ENCODE measurements at places on chromosomes 13 and 19.
A peak's percentile ranks its signal among the peaks of the same experiment; 100 is the strongest.

DNA sequence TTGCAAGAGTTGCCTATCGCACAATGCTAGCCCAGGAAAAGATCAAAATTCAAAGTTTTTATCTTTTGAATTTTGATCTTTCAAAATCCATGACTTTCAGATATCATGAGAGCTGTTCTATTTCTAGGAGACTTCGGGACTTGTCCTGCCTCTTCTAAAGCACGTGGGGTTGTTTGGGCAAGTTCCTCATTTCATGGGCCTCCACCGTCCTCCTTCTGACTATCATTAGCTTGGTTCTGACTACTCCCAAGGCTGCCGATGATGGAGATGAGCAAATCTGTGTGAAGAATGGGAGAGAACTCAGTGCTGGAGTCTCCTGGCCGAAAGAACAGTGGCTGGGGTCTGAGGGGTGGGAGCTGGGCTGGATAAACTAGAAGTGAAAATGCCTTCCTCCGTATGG, 86.5 kb downstream of the COL4A1 start:
- DNase-seq: no peak

- no peak for DNase-seq
Observed at GRCh38 chr13:100175078-100175802, 86.3 kb downstream of the PCCA start.

GRCh38 chr13:112643759-112644459, 45.9 kb upstream of the ATP11A start:
- no peak for DNase-seq

DNA sequence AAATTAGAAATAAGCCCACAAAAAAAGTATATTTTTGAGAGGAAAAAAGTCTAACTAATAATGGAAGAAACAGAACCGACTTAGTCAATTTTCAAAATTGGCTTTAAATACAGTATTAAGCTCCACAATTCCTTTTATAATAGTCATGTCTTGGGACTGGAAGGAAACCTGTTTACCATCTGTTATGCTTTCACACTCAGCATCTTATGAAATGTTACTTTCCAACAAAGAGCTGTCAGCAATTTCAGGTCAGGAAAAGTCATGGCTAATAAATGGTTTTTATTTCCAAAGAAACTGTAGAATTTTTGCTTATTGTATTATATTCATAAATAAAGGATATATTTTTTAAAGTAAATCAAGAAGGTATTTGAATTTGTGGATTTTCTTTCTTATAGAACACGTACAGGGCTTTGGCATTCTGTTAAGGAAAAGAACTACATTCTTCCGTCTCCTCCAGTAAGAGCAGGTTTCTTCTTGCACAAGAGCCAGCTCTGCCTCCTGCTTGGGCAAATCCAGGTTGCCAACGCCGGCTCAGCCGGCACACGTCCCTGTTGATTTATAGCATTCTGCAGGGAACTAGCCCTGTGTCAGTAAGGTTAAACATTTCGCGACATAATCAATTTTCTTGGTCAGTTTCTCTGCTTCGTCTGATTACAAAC, 52.9 kb upstream of the GPR12 start:
- no peak for DNase-seq

DNA sequence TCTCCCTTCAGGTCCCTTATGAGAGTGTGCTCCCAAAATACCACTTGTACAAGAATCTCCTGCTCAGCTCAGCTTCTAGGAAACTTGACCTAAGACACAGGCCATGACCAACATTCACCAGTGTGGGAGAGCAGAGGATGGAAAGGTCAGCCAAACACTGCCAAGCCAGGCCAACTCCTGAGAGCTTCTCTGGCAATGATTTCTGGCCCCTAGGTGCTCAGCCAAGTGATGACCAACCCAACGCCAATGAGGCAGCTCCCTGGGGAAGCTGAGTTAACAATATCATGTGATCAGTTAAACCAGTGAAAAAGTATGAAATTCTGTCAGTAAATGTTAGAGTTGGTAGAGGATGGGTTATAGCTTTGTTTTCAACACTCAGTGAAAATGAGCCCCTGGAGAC, 49.1 kb upstream of the FLT1 start:
- no peak for DNase-seq

DNA sequence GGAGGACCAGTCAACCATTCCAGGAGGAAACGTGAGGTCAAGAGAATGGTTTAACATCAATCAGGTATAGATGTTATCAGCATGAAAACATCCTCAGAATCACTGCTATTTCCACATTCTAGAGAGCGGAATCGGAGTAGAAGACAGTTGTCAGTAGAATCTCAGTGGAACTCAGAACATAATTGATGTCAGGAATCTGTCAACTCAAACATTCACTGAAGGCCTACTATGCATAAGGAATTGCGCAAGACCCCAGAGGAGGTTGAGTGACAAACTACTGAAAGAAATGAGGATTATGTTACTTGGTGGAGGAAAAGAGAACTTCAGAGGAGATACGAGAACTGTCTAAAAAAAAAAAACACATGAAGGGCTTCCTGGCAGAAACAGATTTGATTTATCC, 97.8 kb downstream of the LHFPL6 start:
- no peak for DNase-seq

- DNase-seq: no peak
Observed at GRCh38 chr19:55673889-55674288, 1.1 kb upstream of the EPN1 start.

DNA sequence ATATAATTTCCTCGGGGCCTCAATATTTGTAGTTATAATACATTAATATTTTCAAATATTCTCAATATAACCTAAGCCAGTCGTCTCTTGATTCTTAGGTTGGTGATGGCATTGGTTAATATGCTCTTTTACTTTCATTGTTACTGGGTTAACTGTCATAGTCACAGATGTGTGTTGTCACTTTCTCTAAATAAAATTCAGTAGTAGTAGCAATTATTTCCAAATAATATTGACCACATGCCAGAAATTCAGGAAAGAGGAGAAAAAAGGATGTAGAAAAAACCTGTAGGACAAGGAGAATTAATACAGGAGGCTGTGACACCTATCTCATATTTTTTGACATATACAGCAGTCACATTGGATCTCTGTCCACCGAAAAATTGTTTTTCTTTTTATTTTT, 322.7 kb upstream of the SLITRK6 start:
- no peak for DNase-seq

GRCh38 chr19:10961073-10961860, 437 bp downstream of the SMARCA4 start:
- DNase-seq: peak; percentile 90

DNA sequence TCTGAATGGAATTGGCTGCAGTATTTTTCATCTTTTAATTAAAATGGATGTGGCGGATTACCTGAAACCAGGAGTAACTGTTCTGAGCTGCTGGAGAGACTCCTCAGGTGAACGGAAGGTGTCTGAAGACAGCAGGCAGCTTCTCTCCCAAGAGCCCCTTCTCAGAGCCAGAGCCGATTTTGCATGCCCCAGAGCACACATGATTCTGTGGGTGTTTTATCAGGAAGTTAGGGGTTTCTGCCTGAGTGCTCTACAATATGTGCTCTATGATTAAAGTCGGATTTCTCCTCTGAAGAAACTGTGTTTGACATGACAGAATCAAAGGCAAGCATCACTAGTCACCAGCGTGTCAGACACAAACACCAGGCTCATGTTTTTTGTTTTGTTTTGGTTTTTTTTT, 60.7 kb upstream of the MCF2L start:
- DNase-seq: no peak

DNA sequence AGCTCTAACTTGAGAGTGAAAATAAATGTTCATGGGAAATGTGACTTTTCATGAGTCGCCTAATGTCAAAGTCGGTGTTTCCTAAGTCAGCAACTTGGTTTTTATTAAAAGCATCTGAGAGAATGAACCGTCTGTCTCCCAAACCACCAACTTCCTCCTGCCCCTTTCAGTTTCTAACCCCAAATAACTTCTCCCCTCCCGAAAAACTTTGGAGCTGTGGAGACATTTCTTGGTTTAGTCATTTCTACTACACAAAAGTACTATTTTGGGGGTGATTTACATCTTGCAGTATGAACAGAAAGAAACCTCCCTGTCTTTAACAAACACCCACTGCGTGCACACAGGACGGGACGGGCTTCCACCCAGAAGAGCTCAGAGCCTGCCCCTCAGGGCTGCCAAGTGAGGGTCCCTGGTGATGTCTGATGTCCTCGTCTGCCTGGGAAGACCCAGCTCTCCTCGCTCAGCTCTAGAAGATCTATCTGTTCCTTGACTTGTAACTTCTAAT, 65.0 kb downstream of the RASA3 start:
- no peak for DNase-seq

- DNase-seq: peak; percentile 87
Observed at GRCh38 chr19:46616631-46617322, 8.1 kb downstream of the PTGIR start.

DNA sequence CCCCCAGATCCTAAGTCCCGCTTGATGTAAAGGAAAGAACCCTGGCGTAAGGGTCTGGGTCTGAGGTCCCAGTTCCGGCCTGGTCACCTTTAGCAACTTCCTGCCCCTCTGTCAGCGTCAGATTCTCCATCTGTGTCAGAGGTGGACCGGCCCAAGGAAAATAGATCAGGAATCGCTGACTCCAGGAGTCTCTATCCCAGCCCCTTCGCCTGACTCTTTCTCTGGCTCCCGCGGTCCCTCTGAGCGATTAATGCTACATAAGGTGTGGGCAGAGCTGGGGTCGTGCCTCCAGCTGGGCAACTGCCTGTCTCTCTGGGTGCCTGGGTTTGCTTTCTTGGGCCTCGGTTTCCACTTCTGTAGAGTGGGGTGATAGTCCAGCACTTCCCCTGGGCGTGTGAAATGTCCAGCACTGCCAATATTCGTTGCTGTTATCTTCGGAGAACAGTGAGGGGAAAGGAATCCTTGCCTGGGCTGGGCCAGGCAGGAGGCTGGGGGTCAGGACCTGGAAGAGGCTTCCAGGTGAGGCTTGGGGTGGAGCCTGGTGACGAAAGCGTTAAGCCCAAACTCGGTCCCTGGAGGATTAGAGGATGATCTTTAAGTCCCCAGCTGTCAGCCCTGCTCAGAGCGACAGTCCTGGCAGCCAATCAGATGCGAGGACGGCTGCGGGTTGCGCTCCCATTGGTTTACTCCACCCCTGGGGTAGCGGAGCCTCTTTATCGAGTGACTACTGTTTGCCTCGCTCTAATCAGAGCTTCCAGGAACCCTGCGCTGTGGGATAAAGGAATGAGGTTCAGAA, 767 bp downstream of the ABCA7 start:
- peak; percentile 97 for DNase-seq

DNA sequence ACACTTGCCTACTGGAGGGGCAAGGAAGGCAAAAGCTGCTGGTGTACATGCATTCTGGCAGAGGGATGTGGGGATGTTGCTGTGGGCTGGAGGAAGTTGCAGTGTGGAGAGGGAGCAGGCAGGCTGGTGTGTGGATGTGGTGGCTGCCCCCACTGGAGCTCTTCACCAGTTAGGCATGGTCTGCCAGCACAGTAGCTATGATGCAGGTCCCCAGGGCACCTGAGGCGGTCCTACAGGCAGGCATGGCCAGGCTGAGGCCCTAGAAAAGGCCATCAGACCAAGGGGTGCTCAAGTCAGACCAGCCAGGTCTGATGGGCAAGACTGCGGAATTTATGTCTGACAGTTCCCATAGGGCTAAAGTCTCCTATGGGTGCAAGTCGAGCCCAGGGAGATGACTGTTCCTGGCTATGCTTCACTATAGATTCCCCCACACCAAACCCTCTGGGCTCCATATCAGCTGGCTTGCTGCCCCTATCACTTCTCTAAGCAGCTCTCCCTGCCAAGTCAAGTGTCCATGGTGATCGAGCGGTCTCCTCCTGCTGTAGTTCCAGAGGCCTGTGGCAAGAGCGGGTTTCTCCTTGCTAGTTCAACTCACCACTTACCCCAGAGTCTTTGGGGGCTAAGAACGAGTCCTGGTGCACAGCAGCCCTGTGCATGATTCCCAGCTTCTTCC, 473.1 kb downstream of the TDRD3 start:
- no peak for DNase-seq

DNA sequence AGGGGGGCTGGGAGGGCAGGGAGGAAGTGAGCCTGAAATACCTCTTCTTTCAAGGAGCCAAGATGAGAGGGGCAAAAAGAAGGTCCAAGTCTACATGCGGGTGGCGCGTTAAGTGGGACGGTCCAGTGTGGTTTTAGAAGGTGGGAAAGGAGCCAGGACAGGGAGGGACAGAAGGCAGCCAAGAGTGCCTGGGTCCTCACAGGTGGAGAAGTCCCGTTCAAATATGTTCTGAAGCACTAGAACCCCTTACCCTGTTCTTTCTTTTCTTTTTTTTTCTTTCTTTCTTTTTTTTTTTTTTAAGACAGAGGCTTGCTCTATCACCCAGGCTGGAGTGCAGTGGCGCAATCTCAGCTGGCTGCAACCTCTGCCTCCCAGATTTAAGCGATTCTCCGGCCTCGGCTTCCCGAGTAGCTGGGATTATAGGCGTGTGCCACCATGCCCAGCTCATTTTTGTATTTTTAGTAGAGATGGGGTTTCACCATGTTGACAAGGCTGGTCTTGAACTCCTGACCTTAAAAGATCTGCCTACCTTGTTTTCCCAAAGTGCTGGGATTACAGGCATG, 7.4 kb downstream of the CAMSAP3 start:
- DNase-seq: no peak

DNA sequence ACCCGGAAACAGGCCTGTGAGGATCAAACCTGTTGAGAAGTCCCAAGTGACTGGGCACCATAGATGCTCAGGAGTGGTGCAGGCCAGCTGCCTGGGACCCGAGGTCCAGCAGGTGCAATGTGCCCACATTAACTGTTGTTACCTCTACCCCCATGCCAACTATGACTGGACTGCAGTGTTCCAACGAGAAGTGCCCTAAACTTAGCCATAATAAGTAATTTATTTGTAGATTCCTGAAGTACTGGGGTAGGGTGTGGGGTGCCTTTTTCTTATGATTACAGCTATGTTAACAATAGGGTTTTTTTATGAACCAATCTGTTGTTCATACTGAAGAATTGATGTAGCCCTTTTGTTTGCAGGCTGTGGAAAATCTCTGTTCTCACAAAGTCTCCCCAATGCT, 9.2 kb downstream of the CUL4A start:
- no peak for DNase-seq

GRCh38 chr13:47463726-47464125, 537.3 kb downstream of the SUCLA2 start:
- DNase-seq: no peak

DNA sequence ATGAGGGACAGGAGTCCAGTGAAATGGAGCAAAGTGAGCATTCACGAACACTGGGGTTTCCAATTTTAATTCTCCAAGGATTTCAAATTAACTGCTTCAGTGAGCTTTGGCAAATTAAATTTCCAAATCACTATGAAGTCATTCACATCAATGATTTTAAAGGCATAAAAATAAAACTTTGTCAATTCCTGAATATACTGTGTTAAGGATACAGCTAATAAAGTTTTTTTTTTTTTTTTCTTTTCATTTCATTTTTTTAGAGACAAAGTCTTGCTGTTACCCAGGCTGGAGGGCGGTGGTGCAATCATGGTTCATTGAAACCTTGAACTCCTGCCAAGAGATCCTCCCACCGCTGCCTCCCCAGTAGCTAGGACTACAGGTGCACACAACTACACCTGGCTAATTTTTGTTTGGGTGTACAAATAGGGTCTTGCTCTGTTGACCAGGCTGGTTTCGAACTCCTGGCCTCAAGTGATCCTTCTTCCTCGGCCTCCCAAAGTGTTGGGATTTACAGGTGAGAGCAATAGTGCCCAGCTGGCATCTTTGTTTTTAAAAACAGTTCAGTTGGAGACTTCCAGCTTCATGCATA, 21.9 kb downstream of the RBM26 start:
- no peak for DNase-seq
